ENCODE measurements at places on chromosomes 11 and 22.

DNA sequence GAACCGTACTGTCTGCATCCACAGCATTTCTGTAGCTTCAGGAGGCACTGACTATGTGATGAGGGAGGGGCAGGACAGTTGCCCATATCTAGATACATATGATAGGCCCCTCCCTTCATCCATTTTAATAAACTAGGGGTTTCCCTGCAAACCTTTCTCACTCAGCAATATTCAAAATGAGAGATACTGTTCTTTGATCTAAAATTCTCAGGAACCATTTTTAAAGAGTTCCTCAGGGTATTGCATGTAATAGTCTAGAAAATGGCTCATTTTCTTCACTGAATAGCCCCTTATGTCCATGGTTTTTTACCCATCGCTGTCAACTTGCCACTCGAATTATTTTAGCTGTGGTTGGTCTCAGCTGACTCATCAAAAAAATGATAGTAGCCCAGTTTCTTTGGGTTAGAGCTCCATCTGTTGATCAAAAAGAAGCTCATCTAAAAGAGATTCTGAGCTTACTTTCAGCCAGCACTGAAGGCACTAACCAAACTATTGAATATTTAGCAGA, 37.0 kb upstream of the DNAJB7 start:
- DNase-seq, result peak; percentile 29

GRCh38 chr22:40385036-40385782, 14.8 kb downstream of the SGSM3 start:
- DNase-seq, result no peak

- no peak for DNase-seq
Observed at GRCh38 chr11:67002297-67002913, 20.5 kb upstream of the SYT12 start.

DNA sequence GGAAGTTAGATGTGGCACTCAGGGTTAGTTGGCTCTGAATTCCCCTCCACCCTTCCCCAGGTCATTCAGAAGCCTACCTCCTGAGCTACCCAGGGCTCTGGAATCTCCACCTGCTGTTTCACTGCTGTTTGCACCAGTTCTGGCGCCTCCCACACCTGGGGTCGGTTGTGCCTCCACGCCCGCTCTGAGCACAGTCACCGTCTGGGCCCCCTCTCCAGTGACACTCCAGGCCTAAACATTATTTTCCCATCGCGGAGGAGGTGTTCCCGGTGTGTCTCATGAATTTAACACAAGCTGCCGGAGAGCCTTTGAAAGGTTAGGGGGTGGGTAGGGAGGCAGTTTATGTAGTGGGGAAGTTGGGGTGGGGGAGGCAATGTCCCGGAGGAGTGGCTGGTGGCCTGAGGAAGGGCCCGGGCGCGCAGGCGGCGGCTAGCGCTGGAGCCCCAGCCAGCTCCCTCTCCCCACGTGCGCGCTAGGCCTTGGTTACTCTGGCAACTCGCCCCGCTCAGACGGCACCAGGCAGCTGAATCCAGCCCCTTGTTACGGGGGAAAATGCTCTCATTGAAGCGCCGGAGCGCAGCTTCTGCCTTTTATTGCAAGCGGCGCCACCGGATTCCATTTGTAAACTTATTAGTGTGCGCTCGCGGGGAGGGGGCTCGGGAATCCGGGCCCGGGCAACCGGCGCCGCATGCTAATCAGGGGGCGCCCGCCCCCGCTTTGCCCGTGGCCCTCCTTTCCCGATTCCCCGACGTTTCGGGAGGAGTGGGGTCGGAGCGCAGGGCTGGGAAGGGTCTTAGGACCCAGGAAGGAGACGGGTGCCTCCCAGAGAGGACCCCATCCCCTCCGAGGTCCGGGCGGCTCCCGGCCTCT, 52.4 kb downstream of the GRIK4 start:
- DNase-seq, result no peak
